ENCODE measurements at places on chromosomes 12 and 14.
A peak's percentile ranks its signal among the peaks of the same experiment; 100 is the strongest.

GRCh38 chr14:76962303-76962660 lies 66.2 kb downstream of the IRF2BPL start:
- DNase-seq, result no peak

GRCh38 chr12:47751561-47751960 lies 7.1 kb downstream of the RAPGEF3 start:
- DNase-seq, result no peak

DNA sequence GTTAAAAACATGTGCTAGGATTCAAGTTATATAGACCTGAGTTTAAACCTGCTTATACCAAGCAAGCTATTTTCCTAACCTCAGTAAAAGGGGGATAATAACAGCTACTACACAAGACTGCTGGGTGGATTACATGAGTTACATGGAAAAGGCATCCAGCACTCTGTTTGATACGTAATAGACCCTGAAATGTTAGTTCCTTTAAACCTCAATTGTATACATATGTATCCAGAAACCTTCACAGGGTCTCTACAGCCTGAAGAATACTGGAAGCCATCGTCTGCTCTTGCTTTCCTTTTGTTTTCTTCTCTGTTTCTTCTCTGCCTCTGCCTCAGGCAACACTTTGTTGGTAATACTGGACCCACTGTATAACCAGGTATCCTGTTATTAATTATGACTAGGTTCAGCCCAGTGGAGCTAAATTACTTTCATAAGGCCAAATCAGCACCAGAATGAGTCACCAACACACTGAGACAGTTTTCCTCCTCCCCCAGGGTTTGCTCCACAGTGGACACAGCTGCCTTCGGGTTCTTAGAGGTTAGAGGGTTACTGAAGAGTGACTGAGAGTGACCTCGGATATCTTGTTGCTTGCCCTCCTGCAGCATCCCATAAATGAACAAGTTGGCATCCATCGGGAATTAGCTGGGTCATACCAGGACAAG lies 127.1 kb downstream of the CAPZA3 start:
- peak; percentile 39 for DNase-seq

DNA sequence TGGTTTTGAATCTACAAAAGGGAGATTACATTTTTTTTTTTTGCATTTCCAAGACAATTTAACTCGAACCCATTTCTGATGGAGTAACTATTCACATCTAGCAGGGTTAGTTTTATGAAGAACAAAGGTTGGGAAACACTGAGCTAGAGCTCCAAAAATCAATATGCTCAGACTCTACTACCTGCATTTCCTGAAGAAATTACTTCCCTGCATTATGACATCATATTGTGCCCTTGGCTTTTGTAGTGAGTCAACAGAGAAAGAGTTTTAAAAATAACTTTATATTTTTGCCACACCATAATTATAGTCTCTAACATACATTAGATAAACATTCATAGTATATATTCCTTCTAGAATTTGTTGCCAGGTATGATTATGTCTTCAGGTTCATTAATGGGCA lies 14.8 kb downstream of the GRIP1 start:
- DNase-seq, result no peak

DNA sequence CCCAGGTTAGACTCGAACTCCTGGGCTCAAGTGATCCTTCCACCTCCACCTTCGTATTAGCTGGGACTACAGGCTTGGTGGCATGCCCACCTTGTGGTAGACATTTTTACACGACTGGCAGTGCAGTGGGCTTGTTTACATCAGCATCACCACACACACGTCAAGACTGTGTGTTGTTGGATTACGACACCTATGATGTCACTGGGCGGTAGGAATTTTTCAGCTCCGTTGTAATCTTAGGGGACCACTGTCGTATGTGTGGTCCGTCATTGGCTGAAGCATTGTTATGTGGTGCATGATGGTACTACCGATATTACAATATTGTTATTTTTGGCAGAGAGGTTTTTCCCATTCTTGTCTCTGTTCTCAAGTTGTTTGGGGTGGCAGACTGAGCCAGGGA lies 50.7 kb downstream of the TSPAN9 start:
- DNase-seq, result no peak

- DNase-seq, result no peak
Measured at GRCh38 chr14:45558183-45558582, 305.2 kb upstream of the MIS18BP1 start.

DNA sequence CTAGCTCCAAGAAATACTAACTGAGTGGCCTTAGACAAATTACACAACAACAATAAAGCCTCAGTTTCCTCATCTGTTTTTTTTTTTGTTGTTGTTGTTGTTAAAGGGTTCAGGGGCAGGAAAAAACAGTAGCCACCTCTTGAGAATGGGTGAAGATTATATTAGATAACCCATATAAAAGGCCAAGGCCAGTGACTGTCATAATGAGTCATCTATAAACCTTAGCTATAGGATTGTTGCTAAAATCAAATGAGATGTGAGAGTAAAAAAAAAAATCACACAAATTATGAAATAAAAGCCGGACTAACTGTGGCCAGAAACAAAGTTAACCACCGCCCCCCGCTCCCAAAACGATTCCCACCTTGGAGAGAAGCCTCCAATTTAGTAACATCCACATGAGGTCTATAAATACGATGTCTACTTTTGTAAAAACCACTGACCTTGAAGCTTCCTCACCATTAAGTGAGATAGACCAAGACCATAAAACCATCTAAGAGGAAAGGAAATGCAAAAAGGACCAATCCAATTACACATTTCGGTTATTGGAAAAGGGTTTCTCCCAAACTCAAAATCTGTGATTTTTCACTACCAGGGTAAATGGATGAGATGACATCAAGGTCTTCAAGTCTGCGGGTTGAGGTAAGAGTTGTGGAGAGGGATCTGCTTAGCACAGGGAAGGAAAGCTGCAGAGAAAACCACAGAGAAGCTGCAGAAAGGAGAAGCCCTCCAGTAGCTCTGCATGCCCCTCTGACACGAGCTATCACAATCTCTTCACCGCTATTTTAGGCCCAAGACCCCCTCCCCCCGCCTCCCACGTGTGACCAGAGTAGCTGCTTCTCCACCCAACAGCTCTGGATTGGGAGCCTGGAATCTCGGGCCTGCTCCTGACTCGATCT lies 1.0 kb downstream of the NAA25 start:
- DNase-seq, result no peak

DNA sequence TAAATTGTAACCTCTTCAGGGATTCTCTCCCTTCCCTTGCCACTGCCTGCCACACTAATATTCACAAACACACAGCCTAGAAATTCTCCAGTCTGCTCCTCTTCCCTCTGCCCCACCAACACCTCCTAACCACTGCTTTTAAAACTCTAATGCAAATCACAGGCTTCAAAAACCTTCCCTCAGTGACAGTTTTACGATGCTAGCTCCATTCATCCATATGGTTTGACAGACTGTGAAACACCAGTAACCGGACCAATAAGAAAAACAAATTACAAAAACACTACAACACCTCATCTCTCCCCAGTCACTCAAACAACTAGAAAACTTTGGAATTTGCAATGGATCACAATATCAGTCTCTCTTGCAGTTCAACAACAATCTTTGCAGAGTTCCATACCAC lies 5.7 kb downstream of the DPF3 start:
- DNase-seq, result no peak

GRCh38 chr12:47554046-47554653 lies 151.7 kb downstream of the RPAP3 start:
- DNase-seq, result no peak

- no peak for DNase-seq
Measured at GRCh38 chr12:9699269-9699897, 29.9 kb downstream of the CLEC2D start.

- no peak for DNase-seq
Measured at GRCh38 chr12:96323906-96324305, 76.3 kb downstream of the CDK17 start.

DNA sequence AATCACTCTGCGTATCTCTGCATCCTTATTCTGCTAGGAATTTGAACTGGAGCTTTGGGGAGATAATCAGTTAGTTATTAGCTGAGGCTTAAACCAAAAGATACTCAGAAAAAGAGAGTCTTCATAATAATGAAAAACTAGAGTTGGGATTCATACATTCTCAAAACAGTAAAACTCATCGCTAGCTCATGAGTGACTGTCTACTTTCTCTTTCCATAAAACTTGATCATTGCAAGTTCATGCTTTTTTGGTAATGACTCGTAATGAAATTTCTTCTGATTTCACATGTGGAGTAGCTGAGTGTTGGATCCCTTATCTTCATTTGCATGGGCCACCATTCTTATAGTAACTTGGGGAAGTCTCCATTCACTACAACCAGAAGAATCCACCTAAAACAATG lies 397.7 kb downstream of the PDZRN4 start:
- DNase-seq, result no peak

DNA sequence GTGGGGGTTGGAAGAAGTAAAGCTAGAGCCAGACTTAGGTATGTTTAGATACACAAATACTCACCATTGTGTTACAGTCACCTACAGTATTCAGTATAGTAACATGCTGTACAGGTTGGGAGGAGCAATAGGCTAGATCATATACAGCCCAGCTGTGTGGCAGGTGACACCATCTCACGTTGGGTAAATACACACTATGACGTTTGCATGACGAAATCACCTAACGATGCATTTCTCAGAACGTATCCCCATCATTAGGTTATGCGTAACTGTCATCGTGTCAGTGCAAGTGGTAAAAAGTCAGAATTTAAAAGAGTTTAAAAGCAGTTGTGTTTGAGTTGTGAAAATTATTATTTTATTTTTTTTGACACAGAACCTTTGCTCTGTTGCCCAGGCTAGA lies 167.1 kb downstream of the APAF1 start:
- no peak for DNase-seq

DNA sequence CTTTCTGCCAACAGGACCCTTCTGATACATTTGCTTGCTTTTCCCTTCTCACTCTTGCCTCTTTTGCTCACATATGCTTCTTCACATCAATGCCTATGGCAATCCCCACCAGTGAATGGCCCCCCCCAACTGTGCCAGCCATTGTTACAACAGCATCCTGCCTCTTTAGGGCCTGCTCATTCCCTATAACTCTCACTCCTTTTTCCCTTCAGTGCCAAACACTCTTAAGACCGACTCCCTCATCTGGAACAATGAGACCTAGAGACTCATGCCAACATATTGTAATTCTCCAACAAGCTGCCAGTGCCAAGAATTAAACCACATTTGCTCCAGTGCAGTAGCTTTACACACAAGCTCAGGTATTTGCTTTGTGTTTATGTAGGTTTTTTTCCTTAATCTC lies 189.0 kb downstream of the SOX5 start:
- DNase-seq, result no peak

DNA sequence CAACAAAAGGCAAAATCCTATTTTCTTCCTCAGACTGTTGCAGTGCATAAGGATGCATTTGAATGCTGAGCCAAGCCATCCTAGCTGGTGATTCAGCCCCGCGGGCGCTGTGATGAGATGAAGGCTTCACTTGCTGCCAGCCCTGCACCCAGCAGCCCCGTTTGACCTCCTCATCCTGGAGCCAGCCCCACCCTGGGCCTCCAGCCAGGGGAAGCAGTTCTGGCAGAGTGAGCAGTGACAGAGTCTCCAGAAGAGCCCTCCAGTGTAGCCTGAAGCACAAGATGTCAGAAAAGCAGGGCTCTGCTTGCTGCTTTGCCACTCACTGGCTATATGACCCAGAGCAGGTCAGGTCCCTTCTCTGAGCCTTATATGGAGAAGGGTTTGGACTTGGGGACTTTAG lies 96.2 kb upstream of the HSPB8 start:
- DNase-seq, result no peak

- no peak for DNase-seq
Measured at GRCh38 chr12:132432126-132432705, 57.7 kb upstream of the FBRSL1 start.

GRCh38 chr12:27257104-27257843 lies 13.2 kb downstream of the STK38L start:
- DNase-seq, result no peak

GRCh38 chr14:104398656-104399055 lies 180.9 kb upstream of the C14orf180 start:
- no peak for DNase-seq

- no peak for DNase-seq
Measured at GRCh38 chr14:23153851-23154796, 29.3 kb downstream of the SLC7A8 start.

DNA sequence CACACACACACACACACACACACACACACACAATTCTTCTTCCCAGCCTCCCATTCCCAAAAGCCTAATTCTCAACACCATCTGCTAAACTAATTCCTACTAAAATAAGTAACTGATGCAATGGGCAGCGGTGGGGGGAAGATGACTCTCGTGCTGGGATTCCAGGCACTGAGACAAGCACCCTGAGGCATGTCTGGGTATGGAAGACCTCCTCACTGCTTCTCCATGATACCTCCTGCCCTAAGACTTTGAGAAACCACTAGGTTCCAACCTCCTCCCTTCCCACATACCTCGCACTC lies 789 bp upstream of the VWF start:
- DNase-seq, result no peak

DNA sequence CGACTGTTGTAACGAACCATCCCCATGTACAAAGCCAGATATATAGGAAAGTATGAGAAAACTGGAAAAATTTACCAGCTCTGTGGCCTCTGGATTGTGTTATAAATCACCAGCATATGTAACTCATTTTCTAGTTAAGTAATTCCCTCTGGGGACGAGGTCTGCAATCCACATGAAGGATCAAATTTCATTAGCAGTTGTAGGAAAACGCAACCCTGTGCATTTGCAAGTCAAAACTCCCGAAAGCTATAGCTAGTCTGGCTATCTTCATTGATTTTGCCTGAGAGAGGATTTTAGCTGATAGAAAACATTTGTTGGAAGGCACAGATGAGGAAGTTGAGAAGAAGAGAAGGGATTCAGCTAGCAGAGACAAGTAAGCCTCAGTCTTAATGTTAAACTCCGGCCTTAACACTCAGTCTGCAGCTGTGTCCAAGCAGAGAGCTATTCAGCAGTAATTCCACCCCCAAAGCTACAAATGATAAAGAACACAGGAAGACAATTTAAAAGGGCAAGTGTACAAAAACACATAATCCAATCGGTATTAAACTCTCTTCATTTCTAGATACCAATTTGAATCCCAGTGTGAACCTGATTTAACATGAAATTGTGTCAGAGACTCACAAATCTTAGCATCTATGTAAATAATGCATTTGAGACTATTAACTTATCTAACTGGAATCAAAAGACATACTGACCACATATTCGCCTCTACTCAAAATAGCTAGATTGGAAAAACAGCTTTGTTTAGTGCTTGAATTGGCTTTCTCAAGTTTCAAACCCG lies 54.2 kb upstream of the CERS5 start:
- DNase-seq, result no peak

- no peak for DNase-seq
Measured at GRCh38 chr12:2265461-2266167, 212.8 kb downstream of the CACNA1C start.
